ENCODE measurements at places on chromosomes 11 and 22.

GRCh38 chr11:112213753-112214152 lies 12.5 kb upstream of the PTS start:
- DNase-seq: peak; percentile 86

DNA sequence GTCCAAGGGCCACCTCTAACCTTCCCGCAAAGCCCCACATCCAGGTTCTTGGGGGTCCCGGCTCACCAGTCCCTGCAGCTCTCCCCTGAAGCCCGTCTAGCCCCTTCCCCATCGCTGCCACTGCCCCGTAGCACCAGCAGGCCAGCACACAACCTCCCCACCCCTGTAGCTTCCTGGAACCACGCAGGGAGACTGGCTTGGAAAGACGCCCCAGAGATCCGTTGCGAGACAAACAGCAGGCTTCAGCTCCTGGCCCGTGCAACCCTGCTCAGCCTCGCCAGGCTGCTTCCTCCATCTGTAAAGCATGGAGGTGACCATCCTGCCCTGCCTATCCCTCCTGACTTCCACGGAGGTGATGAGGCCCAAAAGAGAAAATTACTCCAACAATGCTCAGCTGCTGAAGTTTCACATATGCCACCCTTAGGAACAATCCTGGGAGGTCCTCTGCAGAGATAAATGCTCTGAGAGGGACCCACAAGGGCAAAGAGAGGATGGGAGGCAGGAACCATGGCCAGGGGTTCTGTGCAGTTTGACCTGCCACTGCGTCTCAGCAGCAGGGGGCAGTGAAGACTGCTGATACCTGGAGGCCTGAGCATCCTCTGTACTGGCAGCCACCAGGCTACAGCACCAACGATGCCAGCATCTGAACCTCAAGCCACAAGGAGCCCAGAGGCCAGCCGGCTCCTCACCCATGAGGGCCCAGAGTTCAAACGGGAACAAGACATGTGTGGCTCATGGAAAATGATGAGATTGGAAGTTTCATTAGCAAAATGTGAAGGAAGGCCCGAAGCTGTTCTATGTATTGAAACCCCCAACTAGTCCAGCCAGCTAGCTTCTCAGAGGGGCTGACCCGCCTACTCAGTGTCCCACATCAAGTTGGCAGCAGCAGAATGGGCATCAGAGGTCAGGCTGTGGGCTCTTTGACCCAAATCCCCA lies 16.1 kb downstream of the DGCR2 start:
- no peak for DNase-seq

GRCh38 chr11:16806791-16807190 lies 68.3 kb downstream of the C11orf58 start:
- peak; percentile 76 for DNase-seq

GRCh38 chr11:35632301-35632700 lies 14.0 kb downstream of the FJX1 start:
- no peak for DNase-seq
